ENCODE measurements at places on chromosomes 2 and 18.

DNA sequence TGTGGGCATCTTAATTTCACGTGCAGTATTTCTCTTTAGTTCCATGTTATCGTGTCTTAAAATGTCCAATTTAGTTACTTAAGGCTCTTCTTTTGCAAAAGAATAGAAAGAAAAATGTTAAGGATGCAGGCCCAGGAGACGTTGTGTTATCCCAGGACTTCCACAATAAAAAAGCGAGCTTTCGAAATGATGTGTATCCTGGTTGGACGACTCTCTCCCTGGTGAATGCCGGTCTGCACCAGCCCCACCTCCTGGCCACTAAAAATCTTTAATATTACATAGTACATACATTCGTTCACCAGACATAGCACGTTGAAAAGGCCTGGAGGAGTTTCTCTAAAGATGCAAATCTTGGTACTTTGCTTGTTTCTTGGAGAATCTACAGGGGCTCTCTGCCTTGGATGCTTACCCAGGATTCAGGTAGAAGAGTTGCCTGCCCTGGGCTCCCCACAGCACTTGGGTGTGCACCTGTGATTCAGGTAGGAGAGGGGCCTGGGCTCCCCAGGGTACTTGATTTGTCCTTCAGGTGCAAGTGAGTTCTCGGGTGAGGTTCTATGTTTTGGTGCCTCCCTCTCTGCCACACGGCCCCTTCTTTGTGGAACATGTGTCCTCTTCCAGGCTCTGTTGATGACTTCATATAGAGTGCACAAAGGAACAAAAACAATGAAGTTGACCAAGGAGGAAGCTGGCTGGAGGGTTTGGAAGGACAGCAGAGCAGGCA, 26.6 kb downstream of the TWIST2 start:
- DNase-seq, result no peak

GRCh38 chr2:235278771-235279355, 215.0 kb upstream of the AGAP1 start:
- no peak for DNase-seq

GRCh38 chr18:78647018-78647417, 332.6 kb upstream of the SALL3 start:
- DNase-seq, result no peak

DNA sequence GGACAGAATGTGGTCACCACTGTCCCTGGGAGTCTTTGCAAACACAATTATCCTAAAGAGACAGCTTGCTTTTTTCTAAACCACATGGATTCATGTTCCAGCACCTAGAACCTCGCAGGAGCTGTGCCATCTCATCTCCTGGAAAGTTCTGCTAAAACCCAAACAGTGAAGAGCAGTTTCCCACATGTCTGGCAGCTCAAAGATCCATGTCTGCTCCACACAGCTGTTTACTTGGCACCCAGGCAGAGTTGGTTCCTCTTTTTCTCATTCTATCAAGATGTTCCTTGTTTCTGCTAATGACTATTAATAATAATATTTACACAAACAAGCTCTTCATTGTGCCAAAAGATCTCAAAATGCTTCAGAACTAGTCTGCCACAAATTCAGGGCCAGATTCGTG, 30.1 kb upstream of the PID1 start:
- no peak for DNase-seq

DNA sequence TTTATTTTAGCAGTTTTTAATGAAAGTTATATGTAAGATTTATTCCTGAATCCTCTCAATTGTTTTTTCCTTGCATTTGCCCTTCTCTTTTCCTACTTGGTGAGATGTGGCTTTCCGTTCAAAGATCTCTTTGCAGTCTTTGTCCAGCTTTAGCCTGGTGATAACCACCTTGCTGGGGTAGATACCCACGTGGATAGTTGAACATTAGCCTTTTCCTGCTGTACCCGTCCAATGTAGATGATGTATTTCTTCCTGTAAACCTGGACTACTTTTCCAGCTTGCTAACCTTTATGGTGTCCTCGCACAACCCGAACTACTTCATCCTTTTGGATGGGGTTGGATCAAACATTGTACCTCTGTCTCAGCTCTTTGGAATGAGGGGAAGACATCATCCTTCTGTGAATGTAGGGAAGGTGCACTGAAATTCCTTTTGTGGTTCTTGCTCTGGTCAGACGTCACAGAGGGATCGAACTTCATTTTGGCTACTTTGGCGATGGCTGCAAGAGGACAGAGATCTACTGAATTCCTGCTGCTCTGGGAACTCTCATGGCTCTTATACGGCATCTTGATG, 293.2 kb upstream of the EPAS1 start:
- no peak for DNase-seq

- no peak for DNase-seq
Measured at GRCh38 chr2:25624635-25625034, 48.7 kb downstream of the DTNB start.

- DNase-seq, result peak; percentile 59
Measured at GRCh38 chr2:117199511-117199910, 615.0 kb upstream of the DDX18 start.

DNA sequence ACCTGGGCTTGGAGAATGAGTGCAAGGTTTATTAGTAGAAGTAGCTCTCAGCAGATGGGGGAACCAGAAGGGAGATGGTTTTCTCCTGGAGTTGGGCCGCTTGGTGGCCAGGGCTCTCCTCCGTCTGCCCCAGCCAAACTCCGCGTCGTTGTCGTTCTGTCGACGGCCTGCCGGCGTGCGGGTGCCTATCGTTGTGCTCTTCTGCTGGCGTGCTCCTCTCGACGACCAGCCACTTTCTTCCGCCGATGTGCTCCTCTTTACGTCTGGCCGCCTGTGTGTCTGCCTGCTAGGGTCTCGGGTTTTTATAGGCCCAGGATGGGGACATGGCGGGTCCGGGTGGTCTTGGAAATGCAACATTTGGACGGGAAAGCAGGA, 119.1 kb downstream of the BMPR2 start:
- no peak for DNase-seq

DNA sequence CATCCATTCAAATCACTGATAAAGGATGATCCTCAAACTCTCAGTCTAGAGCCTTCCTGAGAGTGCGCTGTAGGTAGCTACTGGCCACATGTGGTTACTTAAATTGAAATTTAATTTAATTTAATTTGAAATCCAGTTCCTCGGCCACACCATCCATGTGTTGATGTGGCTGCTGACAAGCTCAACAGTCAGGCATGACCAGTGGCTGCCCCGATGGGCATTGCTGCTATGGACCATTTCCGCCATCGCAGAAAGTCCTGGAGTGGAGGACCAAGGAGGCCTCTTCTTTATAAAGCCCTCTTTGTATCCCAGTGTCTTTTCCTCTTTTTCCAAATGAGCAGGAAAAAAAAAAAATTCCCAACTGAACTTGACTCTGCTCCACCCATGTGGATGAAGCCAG, 100.6 kb downstream of the HDAC4 start:
- DNase-seq, result no peak

GRCh38 chr18:26756556-26756955, 109.0 kb downstream of the AQP4 start:
- no peak for DNase-seq

GRCh38 chr2:150030436-150031190, 443.0 kb upstream of the MMADHC start:
- no peak for DNase-seq

GRCh38 chr2:200203381-200203827, 103.1 kb upstream of the SPATS2L start:
- DNase-seq, result no peak

DNA sequence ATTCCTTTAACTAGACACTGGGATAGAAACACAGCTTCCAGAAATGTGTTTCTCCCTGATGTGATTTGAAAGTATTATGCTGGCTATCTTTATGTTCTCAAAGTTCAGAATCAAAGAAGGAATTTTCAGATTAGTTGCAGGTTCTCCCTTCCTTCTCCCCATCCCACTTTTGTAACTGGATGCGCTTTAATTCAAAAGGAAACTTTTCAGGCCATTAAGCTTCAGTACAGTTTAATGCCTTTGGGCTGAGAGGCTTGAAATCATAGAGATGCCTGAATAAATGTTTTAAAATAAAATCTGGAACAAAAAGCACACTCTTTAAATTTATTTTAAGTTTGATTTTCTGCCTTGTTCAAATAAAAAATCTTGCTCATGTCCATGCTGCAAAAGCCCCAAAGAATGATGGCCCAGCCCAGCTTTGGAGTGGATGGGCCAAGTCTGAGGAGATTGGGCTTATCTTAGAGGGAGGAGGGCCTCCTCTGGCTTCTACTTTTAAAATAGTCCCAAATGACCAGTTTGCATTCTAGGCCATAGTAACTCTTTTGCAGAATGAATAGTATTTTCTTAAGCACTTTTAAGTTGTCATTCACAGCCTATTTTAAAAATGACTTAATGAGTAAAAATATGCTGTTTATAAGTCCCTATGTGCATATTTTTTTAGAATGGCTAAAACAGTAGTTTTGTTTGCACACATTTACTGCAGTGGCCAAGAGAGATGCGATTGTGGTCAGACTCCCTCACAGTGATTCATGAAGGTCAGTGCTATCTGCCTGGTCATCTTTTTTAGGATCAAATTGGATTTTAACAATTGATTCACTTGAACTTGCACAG, 129.2 kb downstream of the MTX2 start:
- DNase-seq, result no peak

DNA sequence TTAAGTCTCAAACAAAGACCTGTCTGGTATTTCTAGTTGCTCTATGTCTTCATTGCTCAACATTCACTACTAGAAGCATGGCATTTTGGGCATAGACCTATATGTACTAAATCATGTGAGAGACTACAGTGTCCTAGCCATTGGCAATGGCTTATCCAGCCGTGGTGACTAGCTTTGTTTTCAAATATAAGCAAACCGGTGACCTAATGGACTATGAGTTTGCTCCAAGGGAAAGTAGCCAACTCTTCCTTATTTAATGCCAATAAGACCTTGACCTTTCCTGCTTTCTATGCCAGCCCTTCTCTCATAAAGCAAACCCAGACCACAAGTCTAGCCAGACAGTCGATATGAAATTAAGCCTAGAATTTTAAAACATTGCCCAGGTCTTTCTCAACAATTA, 113.7 kb upstream of the CREB1 start:
- no peak for DNase-seq

GRCh38 chr2:173970516-173970924, 5.3 kb upstream of the SP3 start:
- no peak for DNase-seq

DNA sequence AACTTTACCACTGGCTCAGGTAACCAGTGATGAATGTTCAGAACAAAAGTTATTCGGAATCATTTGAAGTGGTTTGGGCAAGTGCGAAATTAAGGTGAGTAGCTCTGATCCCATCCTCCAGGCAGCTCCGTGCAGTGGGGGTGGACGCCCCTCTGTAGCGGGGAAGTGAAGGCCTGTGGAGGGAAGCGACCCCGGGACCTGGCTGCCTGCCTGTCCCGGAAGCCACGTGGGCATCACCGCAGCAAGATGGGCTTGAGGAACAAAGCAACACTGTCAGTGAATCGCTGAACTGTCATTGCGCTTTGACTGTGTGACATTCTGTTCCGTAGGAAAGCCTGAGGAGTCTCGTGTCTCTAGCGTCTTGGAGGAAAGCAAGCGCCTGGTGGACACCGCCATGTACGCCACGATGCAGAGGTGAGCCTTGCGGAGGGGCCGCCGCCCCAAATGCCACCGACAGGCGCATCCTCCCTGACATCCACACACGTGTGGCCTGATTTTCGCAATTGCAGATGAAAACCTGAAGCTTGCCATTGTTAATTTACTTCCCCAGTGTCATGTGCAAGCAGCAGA, 9.5 kb downstream of the TPO start:
- DNase-seq, result no peak

DNA sequence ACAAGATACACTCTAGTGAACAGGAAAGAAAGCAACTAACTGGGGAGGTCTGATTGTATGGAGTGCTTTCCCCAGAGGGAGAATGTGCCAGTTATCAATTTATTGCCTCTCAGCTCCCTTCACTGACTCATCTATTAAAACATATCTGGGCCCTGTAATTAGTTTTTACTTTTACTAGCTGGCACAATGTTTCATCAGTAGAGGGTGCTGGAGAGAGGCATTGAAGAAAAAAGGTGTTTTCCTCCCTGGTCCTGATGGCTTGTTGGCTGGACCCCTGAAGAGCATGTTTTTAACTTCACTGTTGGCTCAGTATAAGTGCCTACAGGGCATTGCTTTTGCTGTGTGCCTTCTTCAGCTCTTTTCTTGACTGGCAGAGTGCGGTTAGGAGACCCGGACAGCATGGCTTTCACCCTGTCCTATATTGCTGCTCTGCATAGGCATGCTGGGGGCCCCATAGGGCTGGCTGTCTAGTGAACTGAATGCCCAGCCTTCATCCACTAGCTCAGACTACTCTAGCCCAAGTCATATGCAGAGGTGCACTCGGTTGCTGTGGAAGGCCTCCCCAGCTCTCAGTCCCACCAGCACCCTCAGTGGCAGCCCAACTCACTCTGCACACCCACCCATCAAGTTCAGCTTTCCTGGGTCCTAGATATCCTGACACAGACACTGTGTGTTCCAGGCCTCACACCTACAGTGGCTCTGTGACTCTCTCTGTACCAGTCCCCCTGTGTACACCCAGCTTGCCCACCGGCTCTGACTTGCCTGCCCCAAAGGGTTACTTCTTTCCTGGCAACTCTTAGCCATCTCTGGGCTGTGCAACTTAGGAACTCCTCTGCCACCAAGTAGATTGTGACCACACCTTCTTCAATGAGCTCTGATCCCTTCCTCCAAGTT, 62.3 kb upstream of the ACYP2 start:
- DNase-seq, result no peak

GRCh38 chr18:10020171-10020570, 106.4 kb downstream of the VAPA start:
- DNase-seq, result peak; percentile 92

- DNase-seq, result no peak
Measured at GRCh38 chr18:32669549-32670165, 103.2 kb downstream of the KLHL14 start.

- DNase-seq, result no peak
Measured at GRCh38 chr2:3130889-3131635, 246.6 kb downstream of the EIPR1 start.

DNA sequence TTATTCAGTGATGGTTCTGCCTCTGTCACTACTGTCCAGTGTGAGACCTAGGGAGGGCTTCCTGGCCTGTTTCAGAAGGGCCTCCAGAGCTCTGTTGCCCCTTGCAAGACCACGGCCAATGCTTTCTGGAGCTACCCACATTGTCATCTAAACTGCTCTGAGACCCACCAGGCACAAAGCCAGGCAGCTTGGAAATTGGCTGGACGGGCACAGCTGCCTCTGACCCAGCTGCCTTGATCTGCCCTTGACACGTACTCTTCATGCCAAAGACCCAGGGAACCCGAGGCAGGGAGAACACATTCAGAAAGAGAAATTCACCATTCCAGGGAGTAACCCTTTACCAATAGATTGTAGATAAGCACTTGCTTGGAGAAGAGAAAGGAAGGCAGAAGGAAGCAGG, 183.7 kb upstream of the SIX2 start:
- no peak for DNase-seq

DNA sequence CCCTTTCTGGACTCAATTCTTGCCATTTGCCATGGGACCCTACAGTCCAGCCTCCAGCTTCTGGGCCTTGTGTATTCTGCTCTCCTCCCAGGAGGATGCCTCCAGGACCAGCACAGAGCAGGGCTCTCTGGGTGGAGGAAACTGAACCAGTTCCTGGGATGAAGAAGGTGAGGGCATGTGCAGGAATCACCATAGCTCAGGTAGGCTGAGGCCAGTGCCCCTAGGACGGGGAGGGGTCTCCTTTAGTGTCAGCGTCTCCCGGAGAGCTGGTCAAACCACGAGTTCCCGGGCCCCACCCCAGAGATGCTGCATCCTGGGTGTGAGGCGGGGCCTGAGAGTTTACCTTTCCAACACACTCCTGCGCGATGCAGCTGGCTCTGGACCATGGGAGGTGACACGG, 5.8 kb upstream of the PRELID3A start:
- DNase-seq, result no peak

Measured in DMS153 (cell line).